ENCODE measurements at places on chromosomes 6 and 20. TPM values are rescaled to one million over a fixed set of nuclear protein-coding genes. Genes with fewer than 3 reads are reported as not detected.

Gene HLA-DRA
- total RNA-seq: not detected

Gene SIRPB2
- not detected for total RNA-seq

Gene SLCO4A1
- total RNA-seq: 78.8 TPM

Gene SLC22A23
- 7.5 TPM for total RNA-seq

- no peak for DNase-seq
Measured at GRCh38 chr6:163405412-163406309, 8.9 kb upstream of the QKI start.

GRCh38 chr6:164208371-164208770 is 793.9 kb downstream of the QKI start:
- no peak for DNase-seq

All from HT-29 (cell line).